Activated CD8-positive, alpha-beta memory T cell treated with anti-CD3 and anti-CD28 coated beads for 4 hours (primary cell): ENCODE measurements at places on chromosomes 11 and 22.

GRCh38 chr11:1218256-1218787 is 4.5 kb upstream of the MUC5B start:
- no peak for DNase-seq

GRCh38 chr22:33873186-33873585 is 47.1 kb downstream of the LARGE1 start:
- no peak for DNase-seq

GRCh38 chr11:33321422-33321821 is 64.2 kb downstream of the HIPK3 start:
- no peak for DNase-seq

GRCh38 chr11:88103337-88104206 is 71.7 kb downstream of the RAB38 start:
- no peak for DNase-seq

DNA sequence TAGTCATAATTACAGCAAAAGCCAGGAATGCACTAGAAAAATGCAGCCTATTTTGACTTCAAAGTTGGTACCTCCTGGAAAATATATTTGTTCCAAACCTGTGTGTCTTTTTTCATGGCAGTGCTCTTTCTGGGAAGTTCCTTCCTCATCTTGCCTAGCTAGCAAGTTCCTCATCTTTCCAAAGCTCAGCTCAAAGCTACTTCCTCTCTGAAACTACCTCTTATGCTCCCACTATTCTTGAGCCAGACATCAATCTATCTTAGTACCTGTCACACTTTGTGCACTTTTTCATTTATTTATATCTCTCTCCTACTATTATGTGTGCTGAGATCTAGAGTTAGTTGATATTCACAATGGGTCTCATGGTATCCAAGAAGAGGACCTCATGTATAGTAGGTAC is 191.6 kb upstream of the CCDC90B start:
- no peak for DNase-seq

GRCh38 chr22:17725500-17725796 is 48.8 kb downstream of the BID start:
- DNase-seq = no peak
